ENCODE measurements at places on chromosomes 1 and 21.

- no peak for DNase-seq
Measured at GRCh38 chr1:23574265-23574754, 15.0 kb upstream of the ID3 start.

GRCh38 chr1:155206891-155207805, 549 bp downstream of the THBS3 start:
- peak; percentile 86 for DNase-seq

DNA sequence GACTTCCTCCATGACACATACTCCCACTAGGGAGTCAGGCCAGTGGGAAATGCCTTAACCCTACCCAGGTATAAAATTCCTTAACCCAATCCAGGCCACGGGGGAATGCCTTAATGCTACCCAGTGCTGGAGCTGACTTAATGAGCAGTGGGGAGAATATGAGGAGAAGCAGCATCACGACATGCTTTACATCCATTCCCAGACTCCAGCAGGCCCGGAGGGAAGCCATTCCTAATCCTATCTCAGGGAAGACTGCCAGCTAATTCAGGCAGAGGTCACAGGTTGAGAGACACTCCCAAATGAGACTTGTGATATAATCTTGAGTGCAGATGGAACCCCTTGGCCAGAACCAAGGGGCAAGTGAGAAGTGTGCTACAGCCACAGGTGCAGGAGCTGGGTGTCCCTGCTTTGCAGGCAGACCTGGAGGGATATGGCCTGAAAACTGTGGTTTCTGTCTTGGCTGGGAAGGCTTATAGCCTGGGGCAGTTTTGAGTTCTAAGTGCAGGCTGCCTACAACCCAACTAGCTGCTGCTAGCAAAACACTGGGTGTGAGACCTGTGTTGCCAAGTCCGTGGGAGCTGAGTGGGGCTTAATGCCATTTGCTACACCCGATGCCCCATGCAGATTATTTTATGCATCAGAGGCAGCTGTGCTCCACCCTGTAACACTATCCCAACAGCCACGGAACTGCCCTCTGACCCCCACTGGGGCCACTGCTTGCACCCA, 45.1 kb upstream of the GUCA2A start:
- no peak for DNase-seq

DNA sequence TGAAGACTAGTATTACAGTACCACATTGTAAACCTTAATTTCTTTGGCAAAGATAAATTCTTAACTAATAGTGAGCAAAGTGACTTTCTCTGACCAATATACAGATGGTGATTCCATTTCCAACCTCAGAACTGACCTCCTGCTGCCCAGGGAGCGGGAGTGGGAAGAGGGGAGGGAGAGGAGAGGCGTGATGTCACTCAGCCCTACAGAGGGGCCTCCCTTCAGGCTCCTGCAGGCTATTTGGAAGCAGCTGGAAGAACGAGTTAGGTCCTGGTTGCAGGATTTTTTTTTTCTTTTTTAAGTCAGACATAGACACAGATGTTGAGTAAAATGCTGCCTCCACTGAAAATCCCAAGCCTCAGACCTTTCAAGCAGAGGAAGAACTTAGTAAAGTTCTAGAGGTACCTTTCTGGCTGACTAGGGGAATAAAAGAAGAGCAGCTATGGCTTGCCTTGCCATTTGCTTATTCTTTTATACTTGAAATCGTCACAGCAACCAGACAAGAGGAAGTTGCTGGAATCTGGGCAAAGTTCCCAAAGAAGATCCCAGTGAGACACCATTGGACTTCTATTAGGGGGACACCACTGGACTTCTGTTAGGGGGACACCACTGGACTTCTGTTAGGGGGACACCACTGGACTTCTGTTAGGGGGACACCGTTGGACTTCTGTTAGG, 54.5 kb downstream of the EXO1 start:
- no peak for DNase-seq

- no peak for DNase-seq
Measured at GRCh38 chr1:84692391-84692790, 2.1 kb upstream of the SSX2IP start.

DNA sequence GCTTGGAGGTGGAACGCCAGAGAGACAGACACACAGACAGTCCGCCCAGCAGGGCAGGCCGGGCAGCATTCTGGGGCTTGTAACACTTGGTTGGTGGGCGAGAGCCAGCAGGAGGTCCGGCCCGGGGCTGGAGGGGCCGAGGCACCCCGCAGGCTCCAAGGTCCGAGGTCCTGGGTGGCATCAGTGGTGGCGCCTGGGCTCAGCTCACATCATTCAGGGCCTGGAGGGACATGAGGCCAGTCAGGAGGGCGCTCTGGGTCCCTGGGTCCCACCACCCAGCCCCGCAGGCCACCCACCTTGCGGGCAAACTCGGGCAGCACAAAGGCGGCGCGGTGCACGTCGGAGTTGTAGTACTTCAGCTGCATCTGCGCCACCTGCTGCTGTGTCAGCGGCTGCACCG, 5.2 kb downstream of the SRM start:
- DNase-seq = no peak

DNA sequence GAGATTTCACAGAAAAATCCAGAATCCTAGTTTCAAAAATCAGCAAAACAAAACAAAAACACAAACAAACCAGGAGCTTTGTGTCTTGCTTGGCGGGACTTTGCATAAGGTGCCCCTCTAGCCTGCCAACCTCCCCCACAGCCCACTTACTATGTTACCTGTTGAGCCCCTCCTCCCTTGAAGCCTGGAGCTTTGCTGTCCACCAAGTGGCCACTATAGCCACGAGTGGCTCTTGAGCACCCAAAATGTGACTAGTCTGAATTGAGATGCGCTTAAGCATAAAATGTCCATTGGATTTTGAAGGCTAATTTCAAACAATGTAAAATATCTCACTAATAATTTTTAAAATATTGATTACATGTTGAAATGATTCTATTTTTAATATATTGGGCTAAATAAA, 12.2 kb downstream of the TFAP2E start:
- DNase-seq = no peak

DNA sequence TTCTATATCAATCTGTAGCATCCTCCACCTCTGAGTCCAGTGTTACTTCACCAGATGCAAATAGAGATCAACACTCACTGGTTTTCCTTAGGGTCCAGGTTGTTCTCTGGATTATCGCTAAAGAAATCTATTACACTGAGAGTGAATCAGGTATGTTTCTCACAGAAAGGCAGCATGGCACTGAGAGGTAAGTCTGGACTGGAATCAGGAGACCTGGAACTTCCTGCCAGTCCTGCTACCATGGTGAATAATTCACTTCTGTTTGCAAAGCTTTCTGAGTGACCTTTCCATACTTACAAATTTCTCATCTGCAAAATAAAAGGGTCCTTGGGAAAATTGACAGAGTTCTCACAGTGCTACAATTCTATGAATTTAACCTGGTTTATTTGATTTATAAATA, 1583.3 kb downstream of the MRPL39 start:
- DNase-seq = no peak

- DNase-seq = no peak
Measured at GRCh38 chr1:108557296-108557695, 2.6 kb upstream of the EEIG2 start.

DNA sequence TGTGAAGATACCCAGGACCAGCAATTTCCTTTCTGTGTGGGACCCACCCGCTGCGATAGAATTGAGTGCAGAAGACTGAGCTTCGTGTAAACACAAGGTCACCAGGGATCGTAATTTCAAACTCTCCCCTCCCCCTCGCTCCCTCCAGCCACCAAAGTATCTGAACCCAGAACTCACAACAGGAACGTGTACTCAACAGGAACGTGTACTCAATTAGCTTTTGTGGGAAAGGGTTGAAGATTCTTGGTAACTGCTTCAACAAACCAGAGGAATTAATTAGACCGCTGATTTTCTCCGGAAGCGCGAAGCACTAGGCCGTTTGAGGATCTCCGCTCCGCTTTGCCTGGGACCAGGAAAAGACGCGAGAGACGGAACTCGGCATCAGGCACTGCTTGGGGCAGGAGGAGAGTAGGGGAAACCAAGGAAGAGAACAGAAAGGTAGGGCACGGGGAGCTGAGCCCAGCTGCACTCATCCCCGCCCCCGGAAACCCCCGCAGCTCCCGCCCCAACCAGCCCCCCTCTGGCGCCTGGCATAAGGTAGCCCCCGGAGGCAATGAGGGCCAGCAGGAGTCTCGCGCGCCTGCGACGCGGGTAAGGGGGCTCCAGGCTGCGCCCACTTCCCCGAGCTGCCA, 453 bp downstream of the DRAM2 start:
- no peak for DNase-seq

- DNase-seq = no peak
Measured at GRCh38 chr21:45957981-45958600, 23.5 kb upstream of the COL6A1 start.

- no peak for DNase-seq
Measured at GRCh38 chr1:94111879-94112278, 9.1 kb downstream of the ABCA4 start.

- DNase-seq = no peak
Measured at GRCh38 chr1:24694380-24694843, 50.8 kb upstream of the CLIC4 start.

- no peak for DNase-seq
Measured at GRCh38 chr1:73626326-73626725, 571.6 kb downstream of the LRRIQ3 start.

Measured in central memory CD8-positive, alpha-beta T cell (primary cell).